Activated CD4-positive, alpha-beta T cell treated with anti-CD3 and anti-CD28 coated beads, Interleukin-10, Interleukin-2, amounts not matched to agents 100 ng/mL and 50 ng/mL, durations not matched to agents 16 hours and 8 hours (primary cell): ENCODE measurements at places on chromosomes 5 and 9.

GRCh38 chr5:28463728-28464127 lies 1425.3 kb upstream of the CDH9 start:
- DNase-seq: no peak

DNA sequence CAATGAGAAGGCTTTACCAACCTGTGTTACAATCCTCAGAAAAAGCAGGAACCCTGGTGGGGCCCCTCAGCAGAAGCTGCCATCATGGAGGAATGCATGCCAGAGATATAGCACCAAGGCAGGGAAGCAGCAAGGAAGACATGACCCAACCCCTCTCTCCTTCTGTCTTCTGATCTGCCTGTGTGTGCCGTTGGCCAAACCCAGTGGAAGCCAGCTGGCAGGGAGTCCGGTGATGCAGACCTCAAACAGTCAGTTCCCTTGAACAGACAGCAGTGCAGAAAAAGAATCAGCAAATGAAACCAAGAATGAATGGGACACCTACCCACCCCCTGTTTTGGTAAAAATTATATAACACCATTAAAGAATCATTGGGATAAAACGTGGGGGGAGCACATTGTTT lies 234.2 kb downstream of the ZNF608 start:
- no peak for DNase-seq

GRCh38 chr5:75885849-75886596 lies 168.8 kb upstream of the POC5 start:
- DNase-seq: peak; percentile 2

DNA sequence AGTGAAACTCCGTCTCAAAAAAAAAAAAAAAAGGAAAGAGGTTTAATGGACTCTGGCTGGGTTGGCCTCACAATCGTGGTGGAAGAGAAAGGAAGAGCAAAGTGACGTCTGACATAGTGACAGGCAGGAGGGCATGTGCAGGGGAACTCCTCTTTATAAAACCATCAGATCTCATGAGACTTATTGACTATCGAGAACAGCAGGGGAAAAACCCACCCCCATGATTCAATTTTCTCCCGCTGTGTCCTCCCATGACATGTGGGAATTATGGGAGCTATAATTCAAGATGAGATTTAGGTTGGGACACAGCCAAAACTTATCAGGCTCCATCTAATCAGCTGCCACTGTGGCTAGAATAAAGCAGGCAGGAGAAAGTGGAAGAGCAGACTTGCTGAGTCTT lies 610.4 kb upstream of the NUDT12 start:
- no peak for DNase-seq

DNA sequence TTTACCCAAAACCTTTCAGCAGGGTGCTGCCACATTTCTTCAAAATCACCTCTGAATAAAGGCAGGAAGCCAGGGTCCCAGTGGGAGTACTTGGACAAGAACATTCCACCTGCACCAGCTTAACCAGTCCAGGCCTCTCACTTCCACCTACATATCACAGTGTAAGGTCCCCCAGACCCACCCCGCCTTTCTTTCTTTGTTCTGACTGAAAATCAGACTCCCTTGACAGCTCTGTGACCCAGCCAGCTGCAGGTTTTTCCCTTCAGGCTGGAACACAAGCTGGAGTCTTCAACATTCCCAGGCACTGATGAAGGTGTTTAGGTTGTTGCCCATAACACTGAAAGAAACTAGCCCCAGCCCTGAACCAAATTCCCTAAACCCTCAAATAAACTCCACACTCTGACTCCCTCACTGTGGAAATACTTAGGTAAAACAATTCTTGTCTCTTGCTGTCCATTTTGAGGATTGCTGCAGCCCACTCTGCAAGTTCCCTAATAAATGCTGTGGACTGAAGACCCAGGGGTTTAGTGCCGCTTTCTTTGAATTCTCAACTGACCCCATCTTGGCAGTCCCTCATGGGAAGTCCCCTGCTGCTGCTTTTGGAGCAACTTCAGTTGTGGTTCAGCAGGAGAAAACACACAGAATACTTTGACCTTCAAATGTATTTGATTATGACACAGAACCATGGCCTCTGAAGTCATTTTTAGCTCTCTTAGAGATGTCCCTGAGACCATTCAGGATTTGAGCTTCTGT lies 24.8 kb downstream of the P4HA2 start:
- DNase-seq: no peak

GRCh38 chr5:178640331-178641045 lies 13.6 kb upstream of the CLK4 start:
- DNase-seq: no peak

DNA sequence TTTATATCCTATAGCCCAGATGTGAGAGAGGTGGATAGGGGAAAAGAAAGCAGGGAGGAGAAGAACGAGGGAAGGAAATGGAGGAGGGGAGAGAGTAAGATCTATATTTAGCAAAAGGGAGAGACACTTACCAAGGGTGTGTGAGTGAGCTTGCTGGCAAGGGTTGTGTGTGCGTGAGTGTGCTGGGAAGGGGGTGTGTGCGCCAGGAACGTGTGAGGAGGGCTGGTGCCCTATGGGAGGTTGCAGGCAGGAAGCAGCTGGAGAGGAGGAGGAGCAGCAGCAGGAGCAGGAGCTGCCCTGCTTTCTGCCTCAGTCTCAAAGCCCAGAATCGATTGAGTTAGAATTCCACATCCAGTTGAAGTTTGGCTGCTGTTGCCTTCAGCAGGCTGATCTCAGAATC lies 148.3 kb upstream of the RUSC2 start:
- no peak for DNase-seq

GRCh38 chr9:35792024-35792813 lies 828 bp downstream of the NPR2 start:
- DNase-seq: no peak

GRCh38 chr9:80082213-80082612 lies 510.4 kb downstream of the TLE4 start:
- DNase-seq: no peak

DNA sequence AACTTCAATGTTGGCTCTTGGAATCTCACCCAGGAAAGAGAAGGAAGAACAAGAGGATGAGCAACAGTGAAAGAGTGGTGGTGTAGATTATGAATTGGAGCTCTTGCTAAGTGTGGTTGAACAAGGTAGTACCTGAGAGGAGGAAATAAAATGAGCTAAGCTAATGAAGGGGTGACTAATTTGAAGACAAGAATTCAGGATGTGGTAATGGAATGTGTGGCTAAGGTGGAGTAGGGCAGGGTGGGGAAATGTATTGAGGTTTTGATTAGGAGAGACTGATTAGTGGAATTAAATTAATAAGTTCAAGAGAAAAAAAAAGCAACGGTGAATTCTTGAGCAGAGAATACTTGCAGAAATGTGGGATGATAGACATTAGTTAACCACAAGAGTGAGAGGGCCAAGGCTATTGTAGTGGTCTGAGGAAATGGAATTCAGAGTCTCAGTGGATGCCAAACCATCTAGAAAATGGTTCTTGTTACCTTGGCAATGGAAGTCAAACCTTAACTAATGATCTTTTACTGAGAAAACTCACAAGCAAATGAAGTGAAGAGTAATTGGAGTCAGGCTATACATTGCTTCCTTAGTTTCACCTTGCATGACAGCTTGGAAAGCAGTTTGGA lies 648.3 kb upstream of the ZNF608 start:
- DNase-seq: no peak

DNA sequence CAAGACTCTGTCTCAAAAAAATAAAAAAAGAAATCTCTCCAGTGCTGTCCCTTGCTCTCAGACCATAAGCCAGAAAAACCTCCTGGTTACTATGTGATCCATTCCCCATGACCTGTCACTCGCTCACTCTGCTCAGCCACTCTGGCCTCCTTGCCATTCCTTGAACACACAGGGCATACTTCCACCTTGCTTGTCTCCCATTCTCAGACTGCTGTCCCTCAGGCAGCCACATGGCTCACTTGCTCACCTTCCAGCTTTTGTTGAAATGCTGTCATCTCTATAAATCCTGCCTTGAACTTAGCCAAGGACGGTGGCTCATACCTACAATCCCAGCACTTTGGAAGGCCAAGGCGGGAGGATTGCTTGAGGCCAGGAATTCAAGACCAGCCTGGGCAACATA lies 82.9 kb downstream of the UGCG start:
- no peak for DNase-seq

DNA sequence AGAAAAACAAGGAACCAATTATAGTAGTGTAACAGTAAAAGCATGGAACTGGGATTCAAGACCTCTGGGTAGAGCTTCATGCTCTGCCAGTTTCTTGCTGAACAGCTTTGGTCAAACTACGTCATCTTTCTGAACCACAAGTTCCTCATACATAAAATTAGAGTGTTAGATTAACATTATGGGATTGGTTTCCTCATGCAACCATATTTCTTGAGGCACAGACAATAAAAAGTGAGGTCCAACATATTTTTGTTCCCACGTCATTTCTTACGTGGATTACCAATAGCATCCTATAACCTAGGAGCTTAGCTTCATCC lies 354.8 kb downstream of the TMEM232 start:
- no peak for DNase-seq

- no peak for DNase-seq
These were observed 344.1 kb downstream of the ADAMTS6 start for GRCh38 chr5:65137631-65138030.

DNA sequence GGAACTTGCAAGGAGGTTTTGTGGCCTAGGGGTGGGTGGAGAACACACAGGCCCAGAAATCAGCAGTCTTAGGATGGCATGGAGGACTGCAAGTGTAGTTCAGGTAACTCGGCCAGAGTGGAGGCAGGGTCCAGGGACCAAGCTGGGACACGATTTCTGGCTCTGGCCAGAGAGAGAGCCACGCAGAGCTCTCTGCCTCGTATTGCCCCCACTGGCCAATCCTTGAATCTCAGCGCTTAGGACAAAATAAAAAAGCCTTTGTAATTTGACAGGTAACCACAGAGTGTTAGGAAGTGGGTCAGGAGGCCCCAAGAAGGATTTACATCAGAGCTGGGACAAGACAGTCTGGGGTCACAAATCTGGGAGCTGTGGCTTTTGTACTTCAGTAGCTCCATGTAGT lies 11.7 kb downstream of the MAP3K1 start:
- DNase-seq: no peak

DNA sequence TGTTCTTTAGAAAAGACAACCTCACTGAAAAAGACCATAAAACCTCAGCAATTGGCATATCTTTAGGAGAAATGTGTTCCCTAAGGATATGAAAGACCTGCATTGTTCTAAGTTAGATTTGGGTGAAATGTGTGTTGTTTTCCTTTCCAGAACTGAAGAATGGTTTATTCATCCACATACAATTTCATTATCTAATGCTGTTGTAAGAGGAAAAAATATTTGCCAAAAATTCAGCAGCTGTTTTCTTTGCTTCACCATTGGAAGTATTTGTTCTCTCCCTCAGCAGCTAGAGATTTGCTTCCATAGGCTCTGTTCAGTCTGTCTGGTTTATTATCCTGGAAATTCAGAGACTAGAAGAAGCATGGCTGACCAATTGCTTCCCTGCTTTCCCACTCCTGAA lies 150.9 kb downstream of the ISOC1 start:
- no peak for DNase-seq

DNA sequence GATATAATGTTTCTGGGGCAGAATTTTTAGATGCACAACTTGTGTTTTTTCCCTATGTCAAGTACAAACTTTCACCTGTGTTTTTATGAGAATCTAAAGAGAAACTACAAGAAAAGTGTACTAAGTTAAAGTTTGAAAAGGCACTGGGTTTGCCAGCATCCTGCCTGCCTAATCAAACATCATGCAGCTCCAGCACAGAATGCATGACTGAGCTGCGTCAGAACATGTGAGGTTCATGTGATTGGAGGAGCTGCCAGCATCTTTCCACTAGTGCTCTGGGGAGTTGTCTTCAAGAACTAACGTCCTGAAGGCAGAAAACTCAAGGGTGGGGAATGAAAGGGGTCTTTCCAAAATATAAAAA lies 46.1 kb upstream of the RIC1 start:
- peak; percentile 46 for DNase-seq

GRCh38 chr5:137470111-137470920 lies 28.8 kb downstream of the SPOCK1 start:
- no peak for DNase-seq

DNA sequence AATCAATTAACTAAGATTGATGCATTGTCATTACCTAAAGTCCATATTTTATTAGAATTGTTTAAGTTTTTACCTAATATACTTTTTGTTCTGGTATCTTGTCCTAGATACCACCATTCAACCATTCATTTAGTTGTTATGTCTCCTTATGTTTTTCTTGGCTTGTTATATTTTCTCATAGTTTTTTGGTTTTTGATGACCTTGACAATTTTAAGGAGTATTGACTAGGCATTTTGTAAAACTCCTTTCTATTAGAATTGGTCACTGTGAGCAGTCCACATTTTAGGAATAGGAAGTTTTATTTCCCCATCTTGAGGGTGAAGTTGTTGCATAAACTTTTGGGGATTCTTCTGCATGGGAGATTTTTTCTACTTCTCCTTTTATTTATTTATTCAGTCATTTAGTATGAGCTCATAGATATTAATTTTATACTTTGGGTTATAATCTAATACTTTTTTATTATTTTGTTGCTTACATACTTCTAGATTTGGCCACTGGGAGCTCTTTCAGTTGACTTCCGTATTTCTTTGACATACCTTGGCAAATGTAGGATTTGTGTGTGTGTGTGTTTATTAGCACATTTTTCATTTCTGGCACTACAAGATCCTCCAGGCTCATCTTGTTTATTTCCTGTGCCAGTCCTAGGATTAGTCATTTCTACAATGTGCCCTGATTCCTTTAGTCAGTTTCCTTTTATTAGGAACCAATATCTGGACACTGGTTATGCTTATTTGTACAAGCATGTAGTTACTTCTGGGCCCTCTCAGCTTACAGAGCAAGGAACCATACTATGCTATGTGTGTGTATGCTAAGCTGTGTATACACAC lies 134.9 kb upstream of the CDKN2B start:
- DNase-seq: no peak

DNA sequence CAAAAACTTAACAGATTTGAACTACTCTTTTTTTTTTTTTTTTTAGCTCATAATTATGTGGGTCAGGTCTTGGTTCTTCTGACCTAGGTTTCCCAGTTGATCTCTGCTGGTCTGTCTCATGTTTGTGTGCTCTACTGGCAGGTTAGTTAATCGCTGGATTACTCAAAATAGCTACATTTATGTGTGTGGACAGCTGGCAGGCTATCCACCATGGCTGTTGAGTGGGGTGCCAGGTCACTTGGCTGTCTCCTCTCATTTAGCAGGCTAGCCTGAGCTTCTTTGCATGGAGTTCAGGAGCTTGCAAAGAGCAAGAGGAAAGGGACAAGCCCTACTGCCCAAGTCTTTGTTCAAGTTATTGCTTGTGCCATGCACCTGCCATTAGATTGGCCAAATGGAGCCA lies 9.3 kb downstream of the ADCY2 start:
- DNase-seq: no peak

DNA sequence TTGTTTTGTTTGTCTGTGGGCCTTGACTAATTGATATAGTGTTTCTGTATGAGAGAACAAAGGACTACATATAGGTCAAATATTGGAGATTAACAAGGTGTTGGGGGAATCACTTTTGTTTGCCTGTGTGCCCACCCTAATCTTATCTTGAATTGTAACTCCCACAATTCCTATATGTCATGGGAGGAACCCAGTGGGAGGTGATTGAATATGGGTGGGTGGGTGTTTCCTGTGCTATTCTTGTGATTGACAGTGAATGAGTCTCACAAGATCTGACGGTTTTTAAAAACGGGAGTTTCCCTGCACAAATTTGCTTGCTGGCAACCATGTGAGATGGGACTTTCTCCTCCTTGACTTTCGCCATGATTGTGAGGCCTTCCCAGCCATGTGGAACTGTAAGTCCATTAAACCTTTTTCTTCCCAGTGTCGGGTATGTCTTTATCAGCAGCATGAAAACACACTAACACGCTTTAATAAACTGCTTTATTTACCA lies 64.9 kb upstream of the HSPB3 start:
- no peak for DNase-seq
